ENCODE measurements at places on chromosomes 3 and 15.
A peak's percentile ranks its signal among the peaks of the same experiment; 100 is the strongest.

DNA sequence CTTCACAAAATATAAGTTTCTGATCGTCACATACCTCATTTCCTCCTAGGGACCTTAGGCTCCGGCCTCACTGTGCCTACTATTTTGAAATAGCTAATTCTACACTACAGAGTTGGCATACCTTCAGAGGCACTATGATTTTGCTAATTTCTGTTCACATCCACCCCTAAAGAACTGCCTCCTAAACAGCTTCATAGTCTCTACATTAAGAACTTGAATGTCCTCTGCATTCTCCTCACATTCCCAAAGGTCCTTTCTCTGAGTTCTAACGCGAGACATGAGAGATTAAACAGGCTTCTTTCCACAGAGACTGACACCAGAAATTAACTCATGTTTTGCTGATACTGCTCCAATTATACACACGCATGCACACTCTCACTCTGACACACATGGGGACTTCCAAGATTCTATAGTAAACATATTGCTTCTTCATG, 75.5 kb downstream of the DLG1 start:
- DNase-seq: no peak

GRCh38 chr15:68081869-68082505, 27.9 kb downstream of the PIAS1 start:
- DNase-seq: no peak

DNA sequence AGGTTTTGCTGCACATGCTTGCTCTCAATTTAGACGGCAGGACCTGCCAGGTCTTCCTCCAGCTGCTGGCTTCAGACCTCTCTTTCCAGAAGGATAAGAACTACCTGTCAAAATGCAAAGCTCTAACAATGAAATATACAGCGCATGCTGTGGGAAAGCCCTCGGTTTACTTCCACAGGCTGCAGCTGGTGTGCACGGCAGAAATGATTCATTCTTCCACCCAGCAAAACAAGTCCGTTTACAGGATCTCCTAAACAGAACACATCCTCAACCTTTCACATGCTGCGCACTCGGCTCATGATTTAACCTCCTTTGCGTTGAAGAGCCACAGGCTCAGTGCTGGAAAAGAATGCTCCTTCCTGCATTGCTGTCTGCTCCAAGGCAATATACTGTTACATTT, 92.4 kb upstream of the WNT5A start:
- DNase-seq: no peak

GRCh38 chr15:86236356-86237110, 156.9 kb downstream of the AGBL1 start:
- DNase-seq: no peak

DNA sequence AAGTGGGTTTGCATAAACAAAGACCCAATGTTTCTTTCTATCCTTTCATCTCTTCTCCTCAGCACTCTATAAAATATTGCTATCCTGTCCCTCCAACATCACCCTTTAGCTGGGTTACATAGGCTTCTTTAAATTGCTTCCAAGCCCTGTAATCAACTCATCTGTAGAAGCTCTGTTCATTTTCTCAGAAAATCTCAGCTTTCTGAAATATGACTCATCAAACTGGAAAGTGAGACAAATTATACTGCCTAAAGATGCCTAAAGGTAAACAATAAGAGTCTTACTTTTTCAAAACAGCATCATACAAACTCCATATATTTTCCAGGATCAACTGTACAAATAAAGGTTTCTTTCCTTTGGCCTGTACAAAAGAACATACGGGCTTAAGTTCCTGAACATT, 33.8 kb downstream of the EFL1 start:
- no peak for DNase-seq

GRCh38 chr3:22157848-22158247, 406.8 kb upstream of the ZNF385D start:
- no peak for DNase-seq

GRCh38 chr3:196517919-196518318, 2.8 kb upstream of the SMCO1 start:
- peak; percentile 58 for DNase-seq

DNA sequence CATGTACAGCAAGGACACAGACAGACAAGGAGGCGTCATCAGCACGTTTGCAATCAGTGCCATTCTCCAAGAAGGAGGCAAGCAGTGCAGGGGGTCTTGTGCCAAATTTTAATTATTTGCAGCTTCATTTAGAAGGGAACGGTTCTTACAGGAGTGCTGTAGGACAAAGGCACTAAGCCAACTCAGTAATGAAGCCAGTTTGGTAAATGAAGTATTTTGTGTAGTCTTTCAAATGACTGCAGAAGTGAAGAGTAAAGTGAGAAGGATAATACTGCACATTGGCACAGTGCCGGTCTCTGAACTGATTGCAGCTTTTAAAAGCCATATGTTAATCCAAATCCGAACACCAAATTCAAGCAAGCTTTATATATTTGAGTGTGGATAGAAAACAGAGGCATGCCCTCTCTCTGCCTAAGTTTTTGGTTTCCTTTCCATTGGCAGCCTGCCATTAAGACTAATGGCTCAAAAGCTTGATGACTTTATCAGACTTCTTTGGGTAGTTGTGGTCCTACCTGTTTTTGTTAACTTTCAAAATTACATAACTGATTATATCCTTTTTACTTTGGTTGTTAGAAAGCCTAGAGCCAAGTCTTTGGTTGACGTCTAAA, 101.3 kb downstream of the SENP2 start:
- no peak for DNase-seq

DNA sequence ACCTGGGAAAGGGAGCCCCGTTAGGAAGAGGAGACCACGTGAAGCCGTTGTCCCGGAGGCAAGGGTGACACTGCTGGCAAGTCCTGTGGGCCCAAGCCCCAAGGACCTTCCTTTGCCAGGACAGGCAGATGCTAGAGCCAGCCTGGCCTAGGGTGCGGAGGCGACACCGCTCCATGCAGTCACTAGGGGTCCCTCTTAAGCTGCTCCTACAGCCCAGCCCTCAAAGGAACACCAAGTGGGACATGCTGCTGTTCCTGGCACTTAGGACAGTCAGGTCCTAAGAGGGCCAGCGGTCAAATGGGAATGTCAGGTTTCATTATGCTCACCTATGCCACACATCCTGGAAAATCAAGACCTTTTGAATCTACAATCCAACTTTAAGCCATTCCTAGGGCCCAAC, 59.7 kb downstream of the RPN1 start:
- no peak for DNase-seq

Measured in SHP77 (cell line).